ENCODE measurements at places on chromosomes 5 and 9.

DNA sequence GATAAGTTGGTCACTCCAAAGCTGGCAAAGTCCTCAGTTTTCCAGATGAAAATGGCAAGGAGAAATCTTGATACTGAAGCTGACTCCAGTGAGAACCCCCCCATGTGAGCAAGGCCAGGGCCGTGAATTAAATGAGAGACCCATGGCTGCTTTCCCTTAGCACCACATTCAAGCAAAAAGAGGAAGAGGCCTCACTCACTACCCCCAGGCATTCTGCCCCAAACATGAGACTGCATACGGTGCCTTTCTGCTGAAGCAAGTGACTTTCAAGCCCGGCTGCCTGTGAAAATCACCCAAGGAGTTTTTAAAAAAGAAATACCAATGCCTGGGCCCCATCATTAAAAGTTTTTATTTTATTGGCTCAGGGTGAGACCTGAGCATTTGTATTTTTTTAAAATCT, 66.9 kb downstream of the TMEM252 start:
- no peak for DNase-seq

DNA sequence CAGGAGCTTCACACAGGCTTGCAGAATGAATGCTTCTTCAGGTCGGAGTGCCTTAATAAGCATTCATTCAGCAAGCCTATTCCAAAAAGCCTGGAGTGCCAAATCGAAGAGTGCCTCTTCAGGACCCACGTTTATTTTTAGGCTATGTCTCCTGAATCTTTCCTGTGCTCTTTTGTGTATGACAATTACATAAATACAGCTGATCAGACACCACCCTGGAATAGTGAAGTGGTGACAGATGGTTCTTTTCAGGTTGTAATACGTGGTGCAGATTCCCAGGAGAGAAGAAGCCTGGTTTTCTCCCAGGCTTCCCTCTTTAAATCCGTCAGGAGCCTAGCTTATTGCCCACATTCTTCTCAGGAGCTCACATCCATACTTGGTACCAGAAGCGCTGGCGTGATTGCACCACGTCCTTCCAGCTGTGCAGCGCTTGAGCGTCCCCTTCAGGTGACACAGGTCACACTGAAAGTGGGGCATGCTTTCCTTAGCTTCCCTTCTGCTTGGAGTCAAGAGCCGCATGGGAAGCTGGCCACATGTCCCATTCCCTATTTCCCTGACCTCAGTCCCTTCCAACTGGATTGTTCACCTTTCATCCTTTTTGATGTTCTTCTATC, 123.1 kb downstream of the ADCY2 start:
- DNase-seq, result peak; percentile 54

- DNase-seq, result peak; percentile 14
These were observed 2216.6 kb upstream of the WWC1 start for GRCh38 chr5:166074582-166075481.

DNA sequence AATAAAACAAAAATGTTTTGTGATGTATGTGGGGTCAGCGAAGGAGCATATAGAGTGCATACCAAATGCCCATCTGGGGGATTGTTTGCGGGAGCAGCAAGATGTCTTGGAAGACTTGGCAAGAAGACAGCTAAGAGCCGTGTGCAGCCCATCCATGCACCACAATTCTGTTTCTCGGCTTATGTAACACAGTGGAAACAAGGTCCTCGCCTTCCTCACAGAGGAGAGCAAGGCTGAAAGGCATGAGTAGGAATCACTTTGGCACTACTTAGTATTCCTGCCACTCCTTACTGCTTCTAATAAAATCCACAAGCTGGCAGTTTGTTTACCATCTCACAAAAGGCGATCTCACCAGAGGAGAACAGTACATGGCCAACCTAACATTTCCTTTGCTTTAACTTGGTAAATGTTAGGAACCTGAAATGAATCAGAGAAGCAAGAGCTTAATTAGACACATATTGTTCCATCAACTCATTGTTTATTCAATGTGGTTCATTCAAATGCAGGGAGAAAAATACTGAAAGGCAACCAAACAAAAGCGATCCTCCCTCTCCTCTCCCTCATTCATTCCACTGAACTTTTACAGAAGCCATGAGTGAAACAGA, 648.1 kb downstream of the ACTL7B start:
- no peak for DNase-seq

- DNase-seq, result no peak
These were observed 10.5 kb downstream of the HSPA4 start for GRCh38 chr5:133062276-133062675.

DNA sequence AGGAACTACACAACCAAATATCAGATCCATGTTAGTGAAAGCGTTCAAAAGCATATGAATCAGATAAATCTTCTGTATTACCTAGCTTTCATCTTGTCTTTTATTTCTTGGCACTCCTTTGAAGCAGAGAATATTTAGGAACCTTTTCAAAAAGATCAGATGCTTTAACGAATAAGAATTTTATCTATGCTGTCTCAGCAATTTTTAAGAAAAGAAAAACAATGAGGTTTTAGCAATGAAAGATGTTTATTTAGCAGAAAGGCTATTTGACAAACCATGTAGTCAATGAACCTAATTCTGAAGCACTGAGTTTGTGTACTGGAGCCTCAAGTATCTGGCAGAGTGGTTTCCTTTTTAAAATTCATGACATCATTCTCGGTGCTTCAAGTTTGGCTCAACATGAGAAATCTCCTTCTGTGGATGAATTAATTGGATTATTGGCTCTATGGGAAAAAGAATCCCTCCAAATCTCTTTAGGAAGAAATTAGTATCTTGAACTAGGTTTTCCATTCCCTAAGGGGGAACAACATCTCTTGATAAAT, 534.7 kb downstream of the CAAP1 start:
- no peak for DNase-seq

GRCh38 chr9:73872701-73873100, 624.4 kb upstream of the RORB start:
- DNase-seq, result no peak

DNA sequence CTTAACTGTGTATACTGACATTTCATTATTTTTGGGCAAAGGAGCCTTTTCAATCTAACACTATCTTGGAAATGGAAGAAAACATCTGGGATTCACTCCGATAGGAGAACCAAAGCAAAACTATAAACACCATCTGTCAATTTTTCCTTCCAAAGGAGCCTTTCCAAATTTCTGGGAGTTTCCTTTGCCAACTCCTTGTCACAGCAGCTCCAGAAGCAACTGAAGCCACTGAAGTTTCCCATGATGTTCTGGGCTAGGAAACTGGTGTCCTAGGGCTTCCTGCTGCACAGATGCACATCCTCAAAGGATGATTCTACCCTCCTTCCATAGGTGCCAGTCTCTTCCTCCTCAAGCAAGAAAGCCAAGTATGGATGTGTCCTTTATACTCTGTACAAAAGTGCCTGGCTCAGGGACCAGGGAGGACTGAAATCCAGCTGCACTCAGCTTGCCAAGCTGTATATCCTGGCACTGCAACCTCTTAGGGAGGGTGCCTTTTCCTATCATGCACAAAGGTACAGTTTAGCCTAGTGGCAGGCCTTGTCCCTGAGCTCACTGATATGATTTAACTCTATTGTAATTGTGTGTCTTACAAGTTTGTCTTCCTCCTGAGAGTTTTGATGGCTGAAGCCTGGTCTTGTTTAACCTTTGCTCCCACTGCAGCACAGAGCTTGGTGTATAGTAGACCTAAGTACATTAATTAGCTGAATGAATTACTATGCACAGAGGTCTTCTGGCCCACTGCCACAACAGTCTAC, 8.4 kb upstream of the UBAP1 start:
- DNase-seq, result no peak

DNA sequence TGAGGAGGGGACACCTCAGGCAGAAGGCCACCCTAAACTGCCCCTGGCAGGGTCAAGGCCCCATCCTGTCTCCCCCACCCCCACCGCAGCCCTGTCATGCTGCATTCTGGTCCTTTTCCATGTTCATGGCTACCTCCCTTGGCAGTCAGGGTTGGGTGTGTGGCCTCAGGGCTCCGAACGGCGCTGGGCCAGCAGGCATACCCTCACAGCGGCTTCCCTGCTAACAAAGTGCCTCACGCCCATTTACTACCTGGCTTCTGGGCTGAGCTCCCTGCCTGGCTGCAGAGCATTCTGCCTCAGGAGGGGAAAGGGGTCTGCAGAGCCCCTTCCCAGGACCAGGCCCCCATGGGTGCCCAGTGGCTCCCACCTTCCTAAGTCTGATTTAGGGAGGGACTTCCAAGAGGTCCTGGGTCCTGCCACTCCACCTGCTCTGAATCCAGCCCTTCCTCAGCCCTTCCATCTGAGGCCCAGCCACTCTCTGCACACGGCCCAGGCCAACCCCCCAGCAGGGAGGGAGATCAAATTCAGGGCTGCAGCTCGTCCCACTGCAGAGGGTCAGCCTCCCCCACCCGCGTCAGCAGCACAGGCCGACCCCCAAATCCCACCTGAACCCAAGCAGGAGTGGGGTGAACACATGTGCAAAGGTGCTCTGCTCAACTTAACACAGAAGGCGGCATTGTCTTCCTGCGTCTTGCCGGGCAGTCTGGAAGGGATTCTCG, 115.9 kb upstream of the PHYKPL start:
- DNase-seq, result peak; percentile 71

- no peak for DNase-seq
These were observed 3.6 kb downstream of the TRIO start for GRCh38 chr5:14146725-14147124.

- DNase-seq, result peak; percentile 87
These were observed 596 bp downstream of the IRF1 start for GRCh38 chr5:132489871-132490483.

GRCh38 chr9:137056739-137057415, 3.0 kb upstream of the ENTPD2 start:
- DNase-seq, result no peak

DNA sequence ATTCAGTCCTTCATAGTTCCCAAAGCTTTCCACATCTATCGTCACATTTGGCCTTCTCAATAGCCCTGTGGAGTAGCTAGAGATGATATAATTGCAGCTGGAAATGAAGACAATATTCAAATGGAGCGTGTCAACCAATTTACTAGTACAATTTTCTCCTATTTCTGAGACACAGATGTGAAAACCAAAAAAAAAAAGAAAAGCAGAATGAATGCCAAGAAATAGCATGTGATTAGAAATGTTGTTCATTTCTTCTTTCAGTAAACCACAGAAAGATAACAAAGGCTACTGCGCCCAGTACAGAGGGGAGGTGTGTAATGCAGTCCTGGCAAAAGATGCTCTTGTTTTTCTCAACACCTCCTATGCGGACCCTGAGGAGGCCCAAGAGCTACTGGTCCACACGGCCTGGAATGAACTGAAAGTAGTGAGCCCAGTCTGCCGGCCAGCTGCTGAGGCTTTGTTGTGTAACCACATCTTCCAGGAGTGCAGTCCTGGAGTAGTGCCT, 99.0 kb downstream of the MUSK start:
- DNase-seq, result no peak

GRCh38 chr9:13322828-13323550, 43.5 kb upstream of the MPDZ start:
- peak; percentile 11 for DNase-seq

DNA sequence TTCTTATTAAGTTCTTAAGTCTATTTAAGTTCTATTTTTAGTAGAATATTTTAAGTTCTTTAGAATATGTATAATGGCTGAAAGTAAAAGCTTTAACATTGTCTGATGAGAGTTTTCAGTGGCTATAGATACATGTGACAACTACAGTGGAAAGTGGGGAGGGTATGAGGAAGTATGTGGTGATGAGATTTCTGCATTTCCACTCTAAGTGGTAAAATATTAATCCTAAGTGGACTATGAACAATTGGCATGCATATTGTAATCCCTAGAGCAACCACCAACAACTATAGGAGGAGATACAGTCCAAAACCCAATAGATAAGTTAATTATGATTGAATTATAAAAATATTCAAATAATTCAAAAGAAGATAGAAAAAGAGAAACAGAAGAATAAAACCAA, 183.6 kb downstream of the GADD45G start:
- DNase-seq, result no peak

- DNase-seq, result no peak
These were observed 1.2 kb upstream of the ADGRV1 start for GRCh38 chr5:90557391-90557790.

DNA sequence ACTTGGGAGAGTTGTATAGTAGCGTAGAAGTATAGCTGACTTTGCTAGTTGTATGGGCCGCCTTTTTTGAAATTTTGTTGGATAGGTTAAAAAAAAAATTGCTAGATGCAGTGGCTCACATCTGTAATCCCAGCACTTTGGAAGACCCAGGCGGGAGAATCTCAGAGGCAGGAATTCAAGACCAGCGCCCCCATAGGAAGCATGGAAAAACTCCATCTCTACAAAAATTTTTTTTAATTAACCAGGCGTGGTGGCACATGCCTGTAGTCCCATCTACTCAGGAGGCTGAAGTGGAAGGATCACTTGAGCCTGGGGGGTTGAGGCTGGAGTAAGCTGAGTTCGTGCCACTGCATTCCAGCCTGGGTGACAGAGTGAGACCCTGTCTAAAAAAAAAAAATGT, 59.2 kb downstream of the SMC5 start:
- peak; percentile 5 for DNase-seq

DNA sequence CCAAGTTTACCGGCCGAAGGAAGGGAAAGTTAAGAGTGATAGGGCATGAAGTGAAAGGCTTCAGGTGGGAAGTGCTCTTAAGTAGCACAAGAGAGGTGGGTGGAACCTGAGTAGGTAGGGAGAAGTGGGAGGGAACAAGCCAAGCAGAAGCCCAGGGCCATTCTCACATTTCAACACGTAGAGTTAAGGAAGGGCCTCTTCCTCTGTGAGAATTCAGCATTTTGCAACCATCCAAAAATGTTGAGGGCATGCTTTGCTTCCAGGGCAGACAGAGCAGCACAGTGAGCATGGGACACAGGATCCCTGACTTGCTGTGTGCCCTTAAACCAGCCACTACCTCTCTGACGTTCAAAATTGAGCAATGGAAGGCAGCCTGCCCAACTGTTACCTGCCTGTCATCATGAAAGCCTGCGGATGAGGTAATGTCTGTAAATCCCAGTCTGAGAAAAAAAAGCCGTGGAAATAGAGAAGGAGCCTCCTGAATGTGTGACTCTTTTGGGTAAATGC, 3.3 kb downstream of the CYFIP2 start:
- peak; percentile 57 for DNase-seq

DNA sequence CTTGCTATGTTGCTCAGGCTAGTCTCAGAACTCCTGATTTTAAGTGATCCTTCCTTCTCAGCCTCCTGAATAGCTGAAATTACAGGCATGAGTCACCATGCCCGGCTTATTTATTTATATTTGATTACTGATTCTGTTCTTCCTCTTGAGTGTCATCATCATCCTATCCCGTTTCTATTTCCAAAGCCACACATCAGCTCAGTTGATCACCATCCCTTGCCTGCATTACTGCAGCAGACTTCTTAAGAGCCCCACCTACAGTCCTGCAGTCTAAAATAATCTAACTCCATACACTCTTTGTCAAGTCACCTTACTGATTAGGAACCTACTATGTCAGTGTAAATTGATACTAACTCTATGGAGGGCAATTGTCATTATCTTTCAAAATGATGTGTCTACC, 138.9 kb upstream of the RAI14 start:
- no peak for DNase-seq

DNA sequence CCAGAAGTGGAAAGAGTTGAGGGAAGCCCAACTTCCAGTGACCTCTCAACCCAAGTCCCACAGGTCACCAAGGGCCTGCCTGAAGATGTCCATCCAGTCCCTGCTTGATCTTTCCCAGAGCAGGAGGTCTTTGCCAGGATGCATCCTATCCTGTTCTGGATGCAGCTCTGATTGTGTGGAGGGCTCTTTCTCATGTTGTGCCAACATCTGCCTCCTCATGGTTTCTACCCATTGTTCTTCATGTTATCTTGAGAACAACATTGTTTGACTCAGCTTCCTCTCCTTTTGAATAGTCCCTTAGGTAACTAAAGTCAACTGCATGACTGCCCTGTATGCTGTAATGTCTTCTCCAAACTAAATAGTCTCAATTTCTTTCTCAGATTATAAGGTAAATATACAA, 169.3 kb downstream of the CCDC192 start:
- DNase-seq, result no peak

GRCh38 chr5:69042915-69043654, 50.7 kb upstream of the SLC30A5 start:
- peak; percentile 66 for DNase-seq
